ENCODE measurements at places on chromosomes 2 and 18.

DNA sequence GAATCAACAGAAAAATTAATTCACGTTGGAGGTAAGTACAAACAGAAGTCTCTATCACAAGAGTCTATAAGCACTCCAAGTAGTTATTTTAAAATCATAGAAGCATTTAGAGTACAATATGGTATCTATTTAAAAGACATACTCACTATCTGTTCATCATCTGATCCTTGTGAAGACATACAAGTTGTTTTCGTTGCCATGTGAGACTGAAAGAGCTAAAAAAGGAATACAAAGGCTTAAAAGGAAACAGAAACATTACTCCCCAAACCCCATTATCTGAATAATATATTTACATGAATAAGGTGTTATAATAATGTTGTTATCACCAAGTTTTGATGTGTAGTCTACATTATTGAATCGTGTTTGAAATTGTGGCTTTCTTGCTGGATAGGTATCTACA is 20.9 kb downstream of the SEPTIN10 start:
- no peak for DNase-seq

DNA sequence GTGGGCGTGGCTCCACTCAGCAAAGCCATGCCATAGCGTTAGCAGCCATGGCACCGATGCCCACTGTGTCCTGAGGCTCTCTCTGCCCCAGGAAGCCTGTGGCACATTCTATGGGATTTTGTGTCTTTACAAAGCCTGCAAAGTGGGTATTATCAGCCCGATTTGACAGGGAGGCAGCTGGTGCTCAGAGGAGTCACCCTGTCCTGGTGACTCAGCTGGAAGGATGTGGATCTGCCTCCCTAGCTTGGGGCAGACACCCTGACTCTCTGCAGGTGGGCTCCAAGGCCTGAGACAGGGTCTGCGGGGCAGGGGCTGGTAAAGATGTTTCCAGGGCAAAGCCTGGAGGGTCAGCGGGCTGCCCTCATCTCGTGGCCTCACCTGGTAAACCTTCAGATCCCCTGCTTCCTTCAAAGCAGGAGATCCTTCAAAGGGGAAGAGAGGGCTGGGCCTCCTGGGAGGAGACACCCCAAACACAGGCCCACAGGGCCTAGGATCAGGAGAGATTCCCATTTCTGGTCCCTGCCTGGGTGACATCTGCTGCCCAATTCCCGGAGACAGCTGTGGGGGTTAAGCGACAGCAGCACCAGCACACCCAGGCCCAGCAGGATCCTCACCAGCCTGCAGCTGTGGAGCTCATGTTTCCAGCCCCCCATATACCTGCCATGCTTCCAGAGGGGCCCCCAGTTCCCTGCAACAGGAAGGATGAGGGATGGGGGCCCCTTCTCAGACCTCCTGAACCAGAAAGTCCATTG is 3.0 kb upstream of the ASB1 start:
- DNase-seq = no peak

GRCh38 chr2:189236066-189236465 is 56.5 kb upstream of the COL5A2 start:
- DNase-seq = peak; percentile 77

GRCh38 chr18:49362431-49362830 is 98.0 kb downstream of the DYM start:
- no peak for DNase-seq

DNA sequence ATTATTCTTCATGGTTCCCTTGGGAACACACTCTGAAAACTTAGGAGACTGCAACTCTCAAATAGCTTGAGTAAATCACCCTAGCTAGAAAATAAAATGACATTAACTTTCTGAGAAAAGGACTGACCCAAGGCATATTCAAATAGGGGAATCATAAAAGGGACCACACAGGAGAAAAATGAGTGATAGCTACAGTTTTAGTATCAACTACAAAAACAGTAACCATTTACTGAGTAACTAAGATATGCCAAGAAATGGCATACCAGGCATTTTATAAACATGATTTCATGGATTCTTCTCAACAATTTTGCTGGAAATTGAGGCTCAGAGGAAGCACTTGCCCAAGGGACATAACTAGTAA is 84.5 kb downstream of the AFF3 start:
- DNase-seq = peak; percentile 76

GRCh38 chr2:128986026-128986715 is 667.5 kb upstream of the HS6ST1 start:
- peak; percentile 16 for DNase-seq

DNA sequence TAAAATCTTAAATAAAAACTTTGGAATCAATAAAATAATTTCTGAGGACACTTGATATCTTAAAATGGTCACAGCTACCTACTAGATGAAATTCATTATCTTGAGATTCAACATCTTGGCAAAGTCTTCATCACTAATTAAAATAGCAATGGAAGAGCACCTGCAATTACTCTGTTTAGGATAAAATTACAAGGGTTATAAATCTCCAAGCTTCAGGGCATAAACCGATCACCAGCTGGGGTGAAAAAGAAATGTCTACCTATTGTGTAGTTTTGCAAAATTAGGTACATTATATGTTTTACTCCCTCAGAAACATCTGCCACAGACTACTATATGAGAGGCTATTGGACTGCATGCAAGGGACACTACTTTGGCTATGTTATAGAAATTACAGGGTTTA is 327.1 kb downstream of the CCDC178 start:
- DNase-seq = no peak

GRCh38 chr2:42977270-42978174 is 185.1 kb upstream of the HAAO start:
- no peak for DNase-seq

GRCh38 chr2:62894966-62895631 is 155.5 kb upstream of the OTX1 start:
- no peak for DNase-seq

DNA sequence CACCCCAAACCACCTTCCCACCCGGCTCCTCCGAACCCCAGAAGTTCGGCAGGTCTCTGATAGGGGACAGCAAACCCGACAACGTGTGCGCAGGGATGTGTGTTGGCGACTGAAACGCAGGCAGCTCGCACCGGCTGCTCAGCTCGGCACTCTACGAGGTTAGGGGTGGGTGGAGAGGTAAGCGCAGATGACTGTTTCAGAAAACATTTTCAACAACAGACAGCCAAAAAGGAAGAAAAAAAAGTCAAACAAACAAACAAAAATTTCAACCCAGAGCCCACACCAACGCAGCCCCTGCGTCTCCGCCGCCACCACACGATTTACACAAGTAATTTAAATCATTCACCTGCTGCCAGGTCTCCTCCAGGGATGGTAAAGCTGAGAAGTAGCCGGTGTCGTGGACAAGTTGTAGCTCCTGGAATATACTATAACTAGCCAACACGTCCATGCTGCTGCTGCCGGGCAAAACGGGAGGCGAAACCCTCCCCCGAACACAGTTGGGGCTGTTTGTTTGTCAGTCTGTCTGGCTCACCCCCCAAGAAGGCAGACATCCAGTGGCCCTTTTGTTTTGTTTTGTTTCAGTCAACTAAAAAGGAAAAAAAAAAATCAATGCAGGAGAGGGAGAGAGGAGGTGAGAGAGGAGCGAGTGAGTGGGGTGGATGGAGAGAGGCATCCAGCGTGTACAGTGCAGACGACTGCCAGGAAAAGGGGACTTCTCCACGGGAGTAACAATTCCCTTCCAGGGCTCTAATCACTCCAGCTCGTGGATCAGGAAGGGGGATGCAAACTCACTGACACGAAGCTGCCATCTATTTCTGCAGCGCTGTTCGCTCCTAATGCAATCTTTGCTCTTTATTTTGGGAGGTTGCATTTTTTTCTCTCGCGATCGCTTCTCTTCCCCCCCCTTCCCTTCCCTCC is at the start of gene KLF7:
TSS of gene KLF7 (minus strand) at position 828 of the 918 bp plus-strand sequence. CDS start at position 448, 380 bp downstream.
- no peak for DNase-seq

GRCh38 chr2:81481242-81481993 is 1176.9 kb upstream of the LRRTM1 start:
- no peak for DNase-seq

- DNase-seq = no peak
These were observed 104.2 kb upstream of the ODC1 start for GRCh38 chr2:10552220-10552870.

- no peak for DNase-seq
These were observed 67.2 kb upstream of the MFF start for GRCh38 chr2:227257820-227258219.

GRCh38 chr2:240368781-240369331 is 66.6 kb upstream of the GPC1 start:
- no peak for DNase-seq

All from fibroblast of skin of scalp (primary cell).